Transverse colon (tissue), 4 donors: ENCODE measurements at places on chromosomes 2 and 18.

DNA sequence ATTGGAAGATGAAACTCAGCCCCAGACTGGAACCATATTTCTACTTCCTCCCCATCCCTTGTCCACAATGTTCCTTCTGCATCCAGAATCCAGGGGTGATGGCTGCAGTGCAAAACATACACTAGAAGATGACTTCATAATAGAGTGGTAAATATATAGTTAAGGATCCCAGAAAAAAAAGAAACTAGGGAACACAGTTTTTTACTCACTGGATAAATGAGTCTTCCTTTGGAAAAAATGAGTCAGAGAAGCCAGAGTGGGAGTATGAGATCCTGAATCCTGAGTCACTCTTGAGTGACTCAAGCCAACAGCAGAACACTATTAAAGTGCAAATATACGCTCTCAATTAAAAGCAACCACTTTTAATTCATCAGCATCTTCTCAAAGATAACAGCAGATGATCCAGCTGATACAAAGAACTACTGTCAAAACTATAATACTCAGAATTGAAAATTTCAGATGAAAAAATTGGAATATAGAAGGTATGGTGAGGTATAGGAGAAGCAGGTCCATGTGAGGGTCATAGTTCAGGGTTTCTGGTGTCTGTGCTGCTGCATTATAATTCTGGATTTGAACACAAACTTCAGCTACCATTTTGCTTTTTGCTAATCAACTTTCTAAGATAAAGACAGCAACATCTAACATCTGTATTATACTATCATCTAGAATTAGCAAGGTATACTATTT is 987.2 kb upstream of the CDH2 start:
- DNase-seq = no peak

- DNase-seq = no peak
These were observed 293.6 kb upstream of the TNP1 start for GRCh38 chr2:217153510-217153909.

DNA sequence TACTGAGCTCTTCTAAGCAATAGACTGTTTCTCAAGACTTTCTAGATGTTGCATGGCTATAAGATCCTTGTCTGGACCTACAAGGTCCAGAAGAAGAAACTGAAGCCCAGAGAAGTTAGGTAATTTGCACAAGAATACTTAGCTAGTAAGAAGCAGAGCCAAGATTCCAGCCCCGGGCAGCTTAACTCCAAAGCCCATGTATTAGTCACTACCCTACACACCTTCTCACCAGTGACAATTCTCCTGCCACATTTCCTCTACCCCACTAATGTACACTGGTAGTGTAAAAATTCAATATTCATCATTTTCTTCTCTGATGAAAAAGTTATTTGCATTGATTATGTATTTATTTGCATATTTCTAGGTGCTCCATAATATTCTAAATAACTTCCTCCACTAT is 95.5 kb upstream of the CREB1 start:
- no peak for DNase-seq

DNA sequence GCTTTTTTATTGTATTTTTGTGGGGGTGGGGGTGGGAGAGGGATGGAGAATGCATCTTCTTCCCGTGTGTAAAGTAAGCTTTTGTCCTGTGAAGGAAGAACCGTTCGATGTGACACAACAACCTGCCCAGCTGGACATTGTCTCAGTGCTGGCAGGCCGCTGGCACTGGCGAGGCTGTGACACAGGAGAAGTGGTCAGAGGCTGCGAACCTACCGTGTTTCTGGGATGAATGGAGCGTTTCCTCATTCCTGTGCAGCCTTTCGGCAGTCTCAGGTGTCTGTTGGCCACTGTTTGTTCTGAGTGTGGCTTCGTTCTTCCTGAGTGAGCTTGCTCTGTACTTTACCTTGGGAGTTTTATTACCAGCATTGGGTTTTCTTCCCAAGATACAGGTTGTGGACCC is 8.0 kb downstream of the RAMP1 start:
- DNase-seq = no peak

GRCh38 chr2:169190197-169190775 is 120.9 kb downstream of the DHRS9 start:
- DNase-seq = no peak

DNA sequence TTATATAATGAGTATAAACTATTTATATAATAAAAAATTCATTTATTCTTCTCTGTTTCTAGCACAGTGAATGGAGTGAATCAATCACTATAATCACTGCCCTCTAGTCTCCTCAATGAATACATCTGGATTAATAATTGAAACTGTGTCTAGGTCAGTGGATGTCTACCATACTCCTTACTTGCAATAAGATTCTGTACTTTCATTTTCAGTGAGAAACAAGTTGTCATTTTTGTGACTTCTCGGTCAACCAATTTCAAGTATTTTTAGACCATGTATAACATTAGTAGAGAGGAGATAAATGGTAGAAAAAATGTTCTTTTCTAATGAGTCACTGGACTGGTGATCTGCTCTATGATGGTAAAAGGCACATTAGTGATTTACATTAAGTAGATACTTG is 799.6 kb upstream of the CHAC2 start:
- DNase-seq = no peak
